ENCODE measurements at places on chromosomes 6 and 20.

GRCh38 chr6:124123617-124124209, 320.0 kb downstream of the NKAIN2 start:
- DNase-seq, result no peak

DNA sequence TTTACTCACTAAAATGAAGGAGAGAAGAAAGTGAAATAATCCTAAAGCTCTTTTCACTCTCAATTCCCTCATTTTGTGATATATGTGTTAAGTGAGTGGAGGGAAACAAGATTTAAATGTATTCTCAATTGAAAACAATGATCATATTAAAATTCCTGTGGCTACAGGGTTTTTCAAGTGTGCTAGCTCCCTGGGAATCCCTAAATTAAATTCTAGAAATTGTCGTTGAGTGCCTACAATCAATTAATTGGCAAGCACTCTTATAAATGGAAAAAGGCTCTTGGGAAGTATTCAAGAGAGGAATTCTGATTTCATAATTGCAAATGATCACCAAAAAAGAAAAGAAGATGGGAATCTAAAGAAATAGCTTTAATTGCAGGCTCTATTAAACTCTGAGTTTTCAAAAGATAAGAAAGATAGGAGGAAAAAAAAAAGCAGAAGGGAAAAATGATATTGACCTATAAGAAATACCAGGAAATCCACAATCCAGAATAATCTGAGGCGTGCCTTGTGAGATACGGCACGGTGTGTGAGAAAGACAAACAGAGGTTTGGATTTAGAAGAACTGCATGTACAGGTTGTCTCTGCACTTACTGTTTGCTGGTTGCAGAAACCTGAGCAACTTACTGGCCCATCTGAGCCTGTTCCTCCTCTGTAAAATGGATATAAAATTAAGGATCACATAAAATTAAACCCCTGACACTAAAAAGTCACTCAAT, 18.3 kb upstream of the MBOAT1 start:
- DNase-seq, result no peak

- no peak for DNase-seq
These were observed 661.6 kb downstream of the QKI start for GRCh38 chr6:164075981-164076615.

GRCh38 chr20:52152416-52152815, 39.2 kb downstream of the ZFP64 start:
- no peak for DNase-seq

- DNase-seq, result no peak
These were observed at the start of gene C20orf204 for GRCh38 chr20:64035933-64036345. C20orf204 (plus strand) TSS chr20:64036182; CDS start chr20:64036324, 142 bp downstream.

DNA sequence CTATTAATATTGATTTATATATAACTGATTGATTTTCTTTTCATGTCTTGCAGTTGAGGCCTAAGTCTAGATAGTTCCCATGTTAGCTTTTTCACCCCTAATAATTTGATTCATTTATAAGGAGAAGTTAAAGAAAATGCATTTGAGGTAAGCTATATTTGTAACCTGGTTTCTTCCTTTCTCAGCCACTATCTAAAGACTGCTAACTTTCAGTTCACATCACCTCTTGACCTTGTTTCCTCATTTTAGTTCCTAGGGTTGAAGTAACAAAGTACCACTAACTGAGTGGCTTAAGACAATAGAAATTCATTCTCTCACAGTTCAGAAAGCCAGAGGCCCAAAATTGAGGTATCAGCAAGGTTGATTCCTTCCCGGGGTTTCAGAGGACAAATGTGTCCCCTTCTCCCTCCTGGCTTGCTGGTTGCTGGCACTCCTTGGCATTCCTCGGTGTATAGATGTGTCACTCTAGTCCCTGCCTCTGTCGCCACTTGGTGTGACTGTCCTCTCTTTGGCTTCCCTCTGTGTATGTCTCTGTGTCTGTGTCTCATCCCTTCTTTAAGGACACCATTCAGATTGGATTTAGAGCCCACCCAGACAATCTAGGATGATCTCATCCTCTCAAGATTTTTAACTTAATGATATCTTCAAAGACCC, 55.9 kb upstream of the C20orf144 start:
- no peak for DNase-seq

DNA sequence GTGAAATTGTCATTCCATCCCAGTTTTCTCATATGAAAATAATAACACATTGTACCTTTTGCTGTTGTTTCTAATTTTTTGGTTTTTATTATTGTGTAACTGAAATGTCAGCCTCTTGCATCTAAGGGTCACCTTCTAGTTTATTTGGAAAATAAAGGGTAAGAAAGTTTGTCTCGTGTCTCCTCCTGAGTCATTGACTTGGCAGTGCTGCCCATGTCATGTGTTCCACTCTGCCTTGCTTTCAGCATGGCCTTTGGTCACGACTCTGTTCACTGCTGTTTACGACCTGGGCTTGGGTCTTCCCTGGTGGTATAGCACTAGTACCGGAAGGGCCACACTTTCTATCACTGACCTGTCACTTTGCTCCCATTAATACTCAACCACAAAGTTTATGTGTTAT, 171.4 kb upstream of the RSPO3 start:
- DNase-seq, result no peak

GRCh38 chr20:23092384-23092756, 6.2 kb upstream of the CD93 start:
- no peak for DNase-seq
